ENCODE measurements at places on chromosomes 6 and 20.
A peak's percentile ranks its signal among the peaks of the same experiment; 100 is the strongest.

DNA sequence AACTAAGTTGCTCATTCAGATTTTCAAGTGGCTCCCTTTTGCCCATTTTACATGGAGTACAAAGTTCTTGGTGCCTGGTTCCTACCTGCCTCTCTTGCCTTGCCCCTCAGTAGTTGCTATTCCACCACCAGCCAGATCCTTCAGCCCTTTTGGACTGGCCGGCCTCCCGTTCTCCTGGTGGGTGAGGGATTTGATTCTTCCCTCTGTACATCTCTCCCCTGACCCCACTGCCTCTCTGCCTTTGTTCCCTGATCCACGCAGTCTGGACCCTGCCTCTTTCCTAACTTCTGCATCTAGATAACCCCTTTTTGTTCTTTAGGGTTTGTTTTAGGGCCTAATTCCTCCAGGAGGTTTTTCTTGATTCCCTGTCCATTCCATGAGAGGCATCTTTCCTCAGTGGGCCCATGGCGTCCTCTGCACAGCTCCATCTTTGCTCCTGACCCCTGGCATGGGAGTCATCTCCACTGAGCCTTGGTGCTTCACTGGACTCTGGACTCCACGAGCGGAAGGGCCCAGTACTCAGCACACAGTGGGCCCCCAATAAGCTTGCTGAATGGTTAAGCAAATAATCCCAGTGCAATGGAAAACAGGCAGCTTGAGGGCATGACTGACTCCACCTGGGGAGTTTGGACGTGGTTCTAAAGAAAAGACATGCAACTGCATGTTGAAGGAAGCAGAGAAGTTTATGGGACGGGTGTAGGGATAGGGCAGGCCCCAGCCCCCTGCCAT, 309.3 kb upstream of the SUPT3H start:
- DNase-seq, result no peak

DNA sequence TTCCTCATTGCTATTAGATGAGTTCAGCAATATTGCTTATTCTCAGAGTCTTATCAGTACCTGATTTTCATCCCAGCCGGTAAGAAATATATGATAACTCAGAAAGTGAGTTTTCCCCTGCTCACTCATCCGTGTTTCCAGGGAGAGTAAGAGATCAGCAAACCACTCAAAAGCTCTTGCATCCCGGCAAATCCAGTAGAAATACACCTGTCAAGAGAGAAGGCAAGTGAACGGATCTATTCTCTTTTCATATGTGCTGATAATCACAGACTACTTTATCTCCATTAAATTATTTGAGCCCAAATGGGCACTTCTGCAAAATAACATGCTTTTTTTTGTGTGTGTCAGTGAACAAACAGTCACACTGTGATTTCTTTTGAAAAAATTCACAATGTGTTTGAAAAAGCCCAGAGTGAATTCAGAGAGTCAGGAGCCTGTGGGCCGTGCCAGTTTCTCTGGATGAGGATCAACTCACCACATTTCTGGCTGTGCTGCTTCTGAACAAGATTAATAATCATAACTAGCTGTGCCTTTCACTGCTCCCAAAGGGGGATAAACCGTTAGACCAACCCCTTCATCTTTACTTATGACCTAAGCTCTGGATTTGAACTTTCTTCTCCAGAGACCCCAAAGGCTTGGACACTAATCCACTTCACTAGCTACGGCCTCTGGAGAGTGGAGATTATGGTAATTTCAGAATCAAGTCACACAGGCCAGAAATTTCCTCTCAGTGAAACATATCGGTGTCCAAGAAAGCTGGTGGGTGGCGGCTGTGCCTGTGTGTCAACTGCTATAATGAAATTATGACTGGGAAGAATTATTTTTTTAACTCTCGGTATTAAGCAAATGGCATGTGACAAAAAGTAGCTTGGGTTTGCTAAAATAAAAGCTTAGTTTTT, 44.2 kb downstream of the NOX3 start:
- DNase-seq, result no peak

DNA sequence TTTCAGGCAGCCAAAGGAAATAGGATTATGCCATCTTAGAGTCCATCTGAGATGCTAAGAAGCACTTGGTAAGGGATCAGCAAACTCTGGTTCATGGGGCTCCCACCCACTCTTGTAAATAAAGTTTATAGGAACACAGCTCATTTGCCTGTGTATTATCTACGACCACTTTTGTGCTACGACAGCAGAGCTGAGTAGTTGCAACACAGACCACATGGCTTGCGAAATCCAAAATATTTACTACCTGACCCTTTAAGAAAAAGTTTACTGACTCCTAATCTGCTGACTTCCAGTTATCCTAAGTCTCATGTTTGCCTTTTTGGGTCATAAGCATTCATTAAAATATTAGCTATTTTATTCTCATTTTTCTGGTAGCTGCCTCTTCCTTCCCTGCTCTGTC, 859.0 kb downstream of the QKI start:
- DNase-seq, result no peak

- no peak for DNase-seq
Measured at GRCh38 chr20:33284284-33284683, 1.3 kb downstream of the BPIFB1 start.

- no peak for DNase-seq
Measured at GRCh38 chr20:12058216-12058615, 140.5 kb downstream of the BTBD3 start.

GRCh38 chr6:21556968-21557721, 36.4 kb upstream of the SOX4 start:
- no peak for DNase-seq

- DNase-seq, result no peak
Measured at GRCh38 chr20:25356271-25356933, 34.2 kb downstream of the ABHD12 start.

DNA sequence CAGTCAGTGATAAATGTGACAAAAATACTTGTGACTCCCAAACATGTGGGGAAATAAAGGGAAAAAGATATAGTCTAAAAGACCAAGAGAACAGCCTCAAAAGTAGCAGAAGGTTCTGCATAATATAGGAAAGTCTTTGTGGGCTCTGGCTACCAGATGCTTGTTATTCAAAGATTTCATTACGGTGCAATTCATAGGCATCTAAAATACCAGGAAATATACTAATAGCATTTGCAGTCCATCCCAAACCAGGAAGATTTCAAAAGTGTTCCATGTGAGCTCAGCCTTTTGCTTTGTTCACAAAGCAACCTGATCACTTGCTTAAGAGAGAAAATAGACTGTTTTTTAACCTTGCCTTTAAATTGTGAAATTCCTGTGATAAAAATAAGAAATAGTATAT, 506.7 kb upstream of the MARCKS start:
- no peak for DNase-seq

GRCh38 chr6:49923826-49924225, 40.1 kb downstream of the DEFB114 start:
- DNase-seq, result no peak

- no peak for DNase-seq
Measured at GRCh38 chr6:106446287-106446885, 85.9 kb downstream of the CRYBG1 start.

DNA sequence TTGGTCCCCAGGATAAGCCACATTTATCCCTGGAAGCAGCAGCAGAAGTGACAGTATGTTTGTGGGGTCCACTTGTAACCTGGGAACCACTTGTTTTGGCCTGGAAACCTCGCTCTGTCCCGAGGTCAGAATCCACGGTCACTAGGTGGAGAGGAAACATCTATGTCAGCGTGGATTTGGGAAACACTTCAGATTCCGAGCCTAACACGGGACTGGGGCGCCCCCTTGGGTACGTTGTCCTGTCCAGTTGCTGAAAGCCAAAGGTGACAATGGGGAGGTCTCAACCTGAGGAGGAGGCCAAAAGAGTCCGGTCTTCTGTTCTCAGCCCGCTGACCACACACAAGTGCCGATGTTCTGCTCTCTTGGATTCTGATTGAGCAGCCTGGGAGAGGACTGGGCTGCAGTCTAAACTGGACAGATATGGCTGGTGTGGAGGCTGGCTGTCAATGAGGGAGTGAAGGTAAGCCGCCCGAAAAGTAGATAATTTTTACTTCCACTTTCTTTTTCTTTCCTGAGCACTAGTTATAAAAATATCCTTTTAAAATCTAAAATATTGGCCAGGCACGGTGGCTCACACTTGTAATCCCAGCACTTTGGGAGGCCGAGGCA, 4.9 kb upstream of the ZFP57 start:
- DNase-seq, result no peak

DNA sequence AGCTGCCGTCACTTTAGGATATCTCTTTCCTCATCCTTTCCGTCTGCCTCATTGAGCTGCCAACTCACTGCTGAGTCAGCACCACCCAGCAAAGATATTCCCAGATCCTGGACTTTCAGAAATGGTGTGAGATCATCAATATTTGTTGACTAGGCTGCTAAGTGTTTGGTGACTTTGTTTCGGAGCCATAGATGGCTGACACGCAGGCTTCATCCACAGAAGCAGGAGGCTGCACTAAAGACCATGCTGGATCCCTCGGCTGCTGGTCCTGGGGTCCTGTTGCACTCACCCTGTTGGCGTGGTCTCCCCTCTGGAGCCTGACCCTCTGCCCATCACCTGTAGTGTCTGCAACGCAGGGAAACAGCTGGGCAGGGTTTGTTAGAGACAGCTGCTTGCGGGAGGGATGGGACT, 96.5 kb downstream of the ERMARD start:
- no peak for DNase-seq

DNA sequence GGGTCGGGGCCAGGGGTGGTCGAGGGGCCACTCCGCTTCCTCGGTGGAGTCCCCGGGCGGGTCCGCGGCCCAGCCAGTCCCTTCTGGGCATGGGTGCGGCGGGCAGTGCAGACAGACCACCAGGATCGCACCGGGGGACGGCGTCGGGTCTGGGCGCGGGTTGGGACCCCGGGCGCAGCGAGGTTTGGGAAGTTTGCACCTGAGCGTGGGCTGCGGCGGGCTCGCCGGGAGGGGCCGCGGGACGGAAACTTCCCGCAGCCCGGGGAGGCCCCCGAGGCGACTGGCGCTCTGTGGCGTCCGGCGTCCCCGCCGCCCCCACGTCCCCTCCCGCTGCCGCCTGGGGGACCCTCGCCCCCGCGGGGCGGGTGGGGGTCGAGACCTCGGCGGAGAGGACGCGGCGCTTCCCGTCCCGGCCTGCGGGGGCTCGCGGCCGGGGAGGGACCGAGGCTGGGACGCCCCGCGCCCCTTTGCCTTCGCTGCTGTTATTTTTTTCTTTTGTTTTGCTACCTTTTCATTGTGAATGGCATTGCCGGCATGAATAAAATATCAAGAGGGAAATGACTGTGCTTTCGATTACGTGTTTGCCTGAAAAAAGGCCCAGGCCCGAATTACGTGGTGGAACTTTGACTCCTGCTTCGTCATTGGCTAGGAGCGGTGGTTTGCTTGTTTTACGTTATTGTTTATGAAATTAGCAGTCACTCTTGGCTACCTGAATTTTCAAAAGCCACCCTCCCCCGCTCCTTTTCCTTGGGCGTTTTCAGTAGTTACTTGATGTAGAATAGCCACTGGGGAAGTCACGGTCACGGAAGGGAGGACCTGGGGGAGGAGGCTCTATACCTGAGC, 703 bp downstream of the SNX9 start:
- peak; percentile 73 for DNase-seq

- DNase-seq, result no peak
Measured at GRCh38 chr6:161544801-161545480, 271.1 kb upstream of the AGPAT4 start.

DNA sequence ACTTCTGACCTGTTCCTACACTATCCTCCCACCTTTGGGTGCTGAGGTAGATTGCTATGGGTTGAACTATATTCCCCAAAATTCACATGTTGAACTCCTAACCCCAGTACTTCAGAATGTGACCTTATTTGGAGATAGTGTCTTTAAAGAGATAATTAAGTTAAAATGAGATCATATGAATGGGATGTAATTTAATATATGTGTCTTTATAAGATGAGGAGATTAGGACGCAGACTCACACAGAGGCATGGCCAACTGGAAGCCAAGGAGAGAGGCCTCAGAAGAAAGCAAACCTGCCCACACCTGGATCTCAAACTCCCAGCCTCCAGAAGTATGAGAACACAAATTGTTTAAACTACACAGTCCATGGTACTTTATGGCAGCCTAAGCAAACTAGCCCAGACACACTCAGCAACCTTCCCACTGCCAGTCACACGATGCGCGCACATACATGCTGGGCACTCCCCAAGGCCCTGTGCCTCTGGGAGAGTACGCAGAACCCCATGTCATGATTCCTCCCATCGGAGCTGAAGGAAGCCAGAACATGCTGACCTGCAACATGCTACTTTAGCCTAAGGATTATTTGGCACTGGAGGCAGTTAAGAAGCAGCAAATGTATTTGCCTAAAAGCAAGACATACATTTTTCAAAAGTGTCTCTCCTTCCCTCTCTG, 8.9 kb upstream of the SLC22A1 start:
- DNase-seq, result no peak

GRCh38 chr6:113873043-113873667, 16.0 kb downstream of the MARCKS start:
- DNase-seq, result no peak

- DNase-seq, result no peak
Measured at GRCh38 chr6:104281370-104281769, 578.3 kb downstream of the HACE1 start.

GRCh38 chr6:167462514-167463312, 137.8 kb downstream of the TTLL2 start:
- no peak for DNase-seq

DNA sequence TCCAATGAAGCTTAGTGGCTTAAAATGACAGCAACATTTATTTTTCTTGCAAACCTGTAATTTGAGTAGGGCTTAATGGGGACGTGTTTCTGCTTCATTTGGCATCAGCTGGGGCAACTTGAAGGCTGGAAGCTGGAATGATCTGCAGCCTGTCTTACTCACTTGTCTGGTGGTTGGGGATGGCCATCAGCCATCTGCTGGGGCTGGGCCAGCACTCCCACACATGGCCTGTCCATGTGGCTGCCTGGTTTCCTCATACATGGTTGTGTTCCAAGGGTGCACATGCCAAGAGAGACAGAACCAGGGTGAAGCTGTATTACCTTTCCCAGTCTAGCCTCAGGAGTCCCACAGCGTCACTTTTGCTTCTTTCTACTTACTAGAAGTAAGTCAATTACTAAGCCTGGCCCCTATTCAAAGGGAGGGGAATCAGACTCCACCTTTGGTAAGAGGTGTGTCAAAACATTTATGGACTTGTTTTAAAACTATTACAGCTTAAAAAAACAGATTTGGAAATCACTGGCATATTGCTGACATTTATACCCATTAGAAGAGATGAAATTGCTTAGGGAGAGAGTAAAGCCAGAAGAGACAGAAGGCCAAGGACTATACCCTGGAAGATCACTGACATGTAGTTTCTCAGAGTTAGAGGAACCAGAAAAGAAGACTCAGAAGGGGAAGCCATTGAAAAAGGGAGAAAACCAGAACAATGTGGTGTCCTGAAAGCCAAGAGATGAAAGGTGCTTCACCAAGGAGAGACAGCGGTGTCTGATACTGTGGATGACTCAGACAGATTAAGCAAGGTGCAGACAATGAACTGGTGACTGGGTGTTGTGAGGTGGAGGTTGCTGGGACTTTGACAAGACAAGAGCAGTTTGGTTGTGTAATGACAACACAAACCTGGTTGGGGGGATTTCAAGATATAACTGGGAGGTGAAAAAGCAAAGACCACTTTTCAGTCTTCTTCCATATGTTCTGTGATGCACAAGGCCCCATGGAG, 345.2 kb downstream of the GJA1 start:
- no peak for DNase-seq
